ENCODE measurements at places on chromosomes 7 and 10.

DNA sequence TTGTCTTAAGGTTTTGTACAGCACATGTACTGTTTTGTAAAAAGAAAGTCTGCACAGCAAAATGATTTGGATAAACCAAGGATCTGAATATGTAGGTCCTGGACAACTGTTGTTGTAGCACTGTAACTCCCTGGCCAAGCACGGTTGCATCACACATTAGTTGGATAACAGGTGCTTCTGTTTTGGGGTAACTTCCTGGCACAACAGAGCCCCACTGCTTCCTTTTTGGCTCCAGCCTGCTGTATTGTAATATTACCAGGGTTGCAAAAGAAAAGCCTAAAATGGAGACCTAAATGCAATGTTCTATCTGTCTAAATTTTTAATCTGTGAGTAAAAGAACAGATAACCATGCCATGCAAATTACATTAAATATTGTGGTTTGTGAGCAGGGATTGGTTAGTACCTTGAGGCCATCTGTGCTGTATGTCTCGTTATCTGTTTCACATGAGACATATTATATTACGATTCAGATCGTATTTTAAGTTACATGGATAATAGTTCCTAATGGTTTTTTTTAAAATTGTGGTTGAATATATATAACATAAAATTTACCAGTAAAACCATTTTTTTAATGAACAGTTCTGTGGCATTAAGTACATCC is 27.5 kb upstream of the WAC start:
- H3K27me3 ChIP-seq, result no peaks in the 10 kb centered on the region
- no peak overlapping the region for H3K4me3 ChIP-seq
- DNase-seq, result no peak
- no peaks in the 10 kb centered on the region for H3K4me1 ChIP-seq
- H3K27ac ChIP-seq, result no peak overlapping the region
- no peaks in the 10 kb centered on the region for H3K36me3 ChIP-seq

DNA sequence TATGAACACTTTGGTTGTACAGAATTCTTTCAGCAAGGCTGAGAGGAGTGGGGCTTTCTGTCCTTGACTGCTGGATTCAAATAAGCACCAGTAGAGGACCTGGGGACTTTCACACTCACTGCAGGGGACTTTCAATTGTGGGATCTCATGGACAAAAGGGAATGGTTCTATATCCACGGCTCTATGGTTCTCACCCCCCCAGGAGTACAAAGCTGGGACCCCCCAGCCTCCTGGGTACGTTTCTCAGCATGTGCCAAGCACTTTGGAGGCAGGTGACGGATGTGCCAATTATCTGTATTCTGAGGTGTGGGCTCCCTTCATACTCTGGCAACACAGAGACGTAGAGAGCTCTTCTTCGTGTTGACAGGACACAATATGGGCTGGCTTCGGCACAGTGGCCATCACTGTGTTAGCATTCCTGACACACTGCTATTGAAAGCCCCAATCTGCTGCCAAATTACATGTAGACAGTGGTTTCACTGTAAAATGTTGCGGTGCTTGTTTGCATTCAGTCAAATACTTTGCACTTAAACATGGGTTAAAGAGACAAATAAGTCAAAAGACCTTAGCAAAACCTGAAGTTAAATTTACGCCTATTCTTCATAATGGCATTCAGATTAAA is 92.7 kb upstream of the SAMD8 start:
- H3K4me3 ChIP-seq, result no peak overlapping the region
- DNase-seq, result no peak
- no peaks in the 10 kb centered on the region for H3K27me3 ChIP-seq
- H3K27ac ChIP-seq, result no peak overlapping the region
- H3K36me3 ChIP-seq, result no peaks in the 10 kb centered on the region

- DNase-seq, result no peak
- no peaks in the 10 kb centered on the region for H3K36me3 ChIP-seq
- H3K27me3 ChIP-seq, result no peaks in the 10 kb centered on the region
Observed at GRCh38 chr10:7417103-7417623, 6.3 kb upstream of the SFMBT2 start.

- no peak for DNase-seq
- H3K27me3 ChIP-seq, result no peaks in the 10 kb centered on the region
- no peaks in the 10 kb centered on the region for H3K36me3 ChIP-seq
- H3K4me1 ChIP-seq, result peaks cover 14% of the 10 kb centered on the region
Observed at GRCh38 chr7:100836812-100837098, 9.4 kb upstream of the EPHB4 start.

All from testis (tissue), 5 donors.